ENCODE measurements at places on chromosomes 6 and 20. TPM values are rescaled to one million over a fixed set of nuclear protein-coding genes. Genes with fewer than 3 reads are reported as not detected.
A peak's percentile ranks its signal among the peaks of the same experiment; 100 is the strongest.

DNA sequence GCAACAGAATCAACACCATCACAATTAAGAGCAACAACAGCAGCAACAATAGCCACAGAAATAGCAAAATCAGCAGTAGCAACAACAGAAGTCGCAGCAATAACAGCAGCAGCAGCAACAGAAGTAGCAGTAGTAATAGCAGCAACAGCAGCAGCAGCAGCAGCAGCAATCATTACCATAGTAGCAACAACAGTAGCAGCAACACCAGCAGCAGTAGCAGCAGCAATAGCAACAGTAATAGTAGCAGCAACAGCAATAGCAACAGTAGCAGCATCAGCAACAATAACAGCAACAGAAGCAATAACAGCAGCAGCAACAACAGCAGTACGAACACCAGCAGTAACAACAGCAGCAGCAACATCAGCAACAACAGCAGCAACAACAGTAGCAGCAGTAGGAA lies 39.8 kb downstream of the SLC22A2 start:
- DNase-seq, result no peak

GRCh38 chr20:45833030-45833882 lies at the start of gene SNX21:
Gene SNX21, plus strand, starts transcription at chr20:45833799. Its CDS starts 121 bp downstream, at chr20:45833920.
- peak; percentile 95 for DNase-seq

DNA sequence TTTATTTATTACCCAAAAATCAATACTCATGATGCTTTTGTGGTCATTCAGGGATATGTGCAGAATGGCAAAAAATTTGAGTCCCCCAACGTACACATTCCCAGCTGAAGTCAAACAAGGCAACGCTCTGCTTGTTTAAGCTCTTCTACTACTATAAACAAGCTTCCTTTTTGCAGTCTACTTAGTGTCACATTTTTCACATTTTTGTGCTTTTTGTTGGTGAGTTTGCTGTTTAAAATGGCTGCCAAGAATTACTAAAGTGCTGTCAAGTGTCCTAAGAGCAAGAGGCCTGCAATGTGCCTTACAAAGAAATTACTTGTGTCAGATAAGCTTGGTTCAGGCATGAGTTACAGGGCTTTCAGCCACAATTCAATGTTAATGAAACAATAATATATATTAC lies 2.1 kb downstream of the WFDC8 start:
- DNase-seq, result no peak

GRCh38 chr20:11057624-11058023 lies 383.8 kb upstream of the JAG1 start:
- DNase-seq, result peak; percentile 50

DNA sequence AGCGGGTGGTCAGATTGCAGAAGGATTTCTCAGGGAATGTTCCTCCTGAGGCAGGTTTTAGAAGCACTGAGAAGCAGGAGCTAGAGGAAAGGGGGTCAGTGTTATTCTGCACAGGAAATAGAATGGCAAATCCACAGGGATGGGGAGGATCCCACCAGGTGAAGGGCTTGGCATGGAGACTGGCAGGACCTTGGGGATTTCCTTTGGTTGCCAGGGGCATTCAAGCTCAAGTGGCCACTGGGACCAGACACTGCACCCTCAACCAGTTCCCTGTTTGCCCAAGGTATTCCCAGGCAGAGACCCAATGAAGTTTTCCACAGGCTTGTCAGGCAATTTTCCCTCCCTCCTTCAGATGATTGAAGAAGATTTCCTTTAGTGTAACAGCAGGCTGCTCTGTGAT lies 123.2 kb upstream of the KCNK16 start:
- DNase-seq, result no peak

Gene BPIFA1
- not detected for total RNA-seq

Gene DYNLT2
- 0.76 TPM for total RNA-seq

Gene GTSF1L
- not detected for total RNA-seq

Data from M059J (cell line).